Mucosa of descending colon (tissue), 3 donors: ENCODE measurements at places on chromosomes 3 and 15. TPM values are rescaled to one million over a fixed set of nuclear protein-coding genes. Genes with fewer than 3 reads are reported as not detected.

Gene ARPP21
- 1.9 TPM for total RNA-seq

Gene C3orf49
- total RNA-seq = not detected

DNA sequence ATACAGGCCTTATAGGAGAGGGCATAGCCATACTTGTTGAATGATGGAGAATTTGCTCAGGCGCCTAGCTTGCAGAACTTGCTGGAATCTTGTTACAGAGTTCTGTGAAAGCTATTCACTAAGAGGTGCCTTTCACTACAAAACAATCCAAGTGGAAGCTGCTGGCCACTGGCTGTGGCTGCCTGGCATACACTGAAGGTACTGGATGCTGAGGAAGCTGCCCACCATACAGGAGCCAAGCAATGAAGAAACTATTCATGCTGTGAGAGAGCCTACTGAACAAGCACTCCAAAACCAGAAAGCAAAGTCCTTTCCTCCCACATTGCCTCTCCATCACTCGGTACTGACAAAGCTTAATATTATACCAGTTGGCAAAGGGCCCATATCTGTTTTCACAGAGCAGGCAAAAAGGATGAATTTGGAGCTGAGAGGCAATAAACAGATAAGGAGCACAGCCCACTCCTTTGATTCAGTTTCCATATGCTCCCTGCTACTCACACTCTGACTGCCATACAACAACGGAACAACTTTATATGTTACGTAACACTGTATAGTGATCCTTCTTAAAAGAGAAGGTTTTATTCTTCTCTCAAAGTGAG lies 192.6 kb upstream of the ALCAM start:
- DNase-seq = no peak

GRCh38 chr3:190016966-190017365 lies 103.7 kb downstream of the P3H2 start:
- DNase-seq = no peak

DNA sequence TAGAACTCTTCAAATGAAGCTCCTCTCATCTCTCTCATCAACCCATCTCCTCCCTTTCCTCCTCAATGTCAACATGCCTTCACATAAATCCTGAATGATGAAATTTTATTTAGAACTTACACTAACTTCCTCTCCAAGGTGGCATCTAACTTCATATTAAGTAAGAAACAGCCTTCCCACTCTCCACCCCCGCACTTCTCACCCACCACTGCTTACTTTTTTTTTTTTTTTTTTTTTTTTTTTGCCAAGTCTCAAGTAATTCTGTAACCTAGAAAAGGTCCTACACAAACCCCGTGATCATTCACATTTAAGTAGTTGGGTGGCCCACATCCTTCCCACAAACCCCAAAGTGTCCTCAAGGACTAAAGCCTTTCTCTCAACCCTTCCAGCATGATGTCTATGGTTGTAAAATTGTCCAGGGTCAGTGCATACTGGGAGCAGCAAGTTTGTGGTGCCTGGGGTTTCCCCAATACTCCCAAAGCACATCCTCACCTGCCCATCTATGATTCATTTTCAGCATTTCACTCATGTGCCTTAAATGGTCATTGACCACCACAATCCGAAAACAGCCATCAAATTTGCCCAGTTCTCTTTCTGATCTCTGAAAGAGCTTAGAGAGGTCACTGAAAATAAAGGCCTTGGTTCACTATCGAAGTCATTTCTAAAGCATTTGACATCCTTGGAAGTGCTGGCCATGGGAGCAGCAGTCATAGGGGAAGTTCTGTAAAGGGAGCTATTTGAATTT lies 47.2 kb downstream of the CD86 start:
- DNase-seq = no peak

GRCh38 chr3:166123576-166123975 lies 286.4 kb upstream of the BCHE start:
- DNase-seq = no peak
